8988T (cell line): ENCODE measurements at places on chromosomes 4 and X.
A peak's percentile ranks its signal among the peaks of the same experiment; 100 is the strongest.

DNA sequence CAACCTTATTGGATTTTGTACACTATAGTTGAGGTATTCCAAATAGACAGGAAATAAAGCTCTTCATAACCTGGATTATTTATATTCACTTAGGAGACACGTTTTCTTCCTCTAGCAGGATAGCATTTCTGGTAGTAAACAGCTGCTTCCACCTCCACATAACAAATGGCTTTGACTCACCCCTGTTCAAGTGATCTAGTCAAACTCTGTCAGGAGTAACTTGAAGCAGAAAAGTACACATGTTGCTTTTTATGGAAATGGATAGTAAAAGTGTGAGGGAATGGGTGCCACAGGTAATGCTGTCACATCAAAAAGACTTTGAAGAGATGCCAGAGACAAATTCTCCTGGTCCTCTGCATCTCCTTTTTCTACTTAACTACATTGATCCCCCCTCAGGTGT, 258.7 kb upstream of the SLC7A11 start:
- DNase-seq = no peak

DNA sequence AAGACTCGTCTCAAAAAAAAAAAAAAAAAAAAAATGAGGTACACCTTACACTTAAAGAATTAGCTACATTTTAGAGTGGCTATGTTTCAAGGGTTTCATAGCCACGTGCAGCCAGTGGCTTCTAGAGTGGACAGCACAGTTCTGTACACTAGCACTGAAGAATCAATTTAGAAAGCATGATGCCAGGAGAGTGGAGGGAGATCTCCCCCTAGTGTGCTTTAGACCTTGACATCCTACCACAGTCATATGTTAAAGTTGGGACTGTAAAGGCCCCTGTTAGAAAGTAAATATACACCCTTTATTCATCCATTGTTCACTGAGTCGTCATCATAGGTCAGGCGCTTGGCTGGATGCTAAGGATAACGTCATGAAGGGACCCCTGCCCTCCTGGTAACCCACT, 179.4 kb downstream of the QDPR start:
- no peak for DNase-seq

DNA sequence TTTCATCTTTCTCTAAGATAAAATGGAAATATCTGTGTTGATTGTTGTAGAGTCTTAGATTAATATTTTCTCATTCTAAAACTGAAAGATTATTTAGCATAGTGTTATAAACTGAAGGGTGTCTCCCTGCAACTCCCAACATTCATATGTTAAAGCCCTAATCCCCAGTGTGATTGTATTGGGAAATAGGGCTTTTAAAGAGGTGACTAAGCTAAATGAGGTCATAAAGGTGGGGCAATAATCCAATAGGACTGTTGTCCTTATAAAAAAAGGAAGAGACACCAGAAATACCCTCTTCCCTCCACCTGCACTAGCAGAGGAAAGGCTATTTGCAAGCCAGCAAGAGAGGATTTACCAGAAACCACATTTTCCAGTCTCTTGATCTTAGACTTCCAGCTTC, 1626.4 kb downstream of the C4orf33 start:
- no peak for DNase-seq

DNA sequence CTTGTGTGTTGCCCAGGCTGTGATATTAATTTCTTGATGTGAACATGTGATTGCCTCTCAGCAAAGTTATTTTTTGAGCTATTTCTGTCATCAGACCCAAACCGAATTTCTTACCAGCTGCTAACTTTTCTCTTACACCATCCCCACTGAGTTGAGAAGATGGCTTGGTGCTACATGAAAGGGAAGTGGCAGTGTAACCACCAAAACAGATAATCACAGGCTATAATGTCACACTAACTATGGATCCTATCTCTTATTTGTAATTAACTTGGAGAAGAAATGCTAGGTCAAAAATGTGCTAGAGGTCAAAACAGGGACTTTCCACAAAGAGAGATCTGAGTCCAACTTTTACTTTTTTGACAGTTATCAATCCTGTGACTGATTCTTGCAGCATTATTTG, 43.8 kb downstream of the ELOVL6 start:
- no peak for DNase-seq

DNA sequence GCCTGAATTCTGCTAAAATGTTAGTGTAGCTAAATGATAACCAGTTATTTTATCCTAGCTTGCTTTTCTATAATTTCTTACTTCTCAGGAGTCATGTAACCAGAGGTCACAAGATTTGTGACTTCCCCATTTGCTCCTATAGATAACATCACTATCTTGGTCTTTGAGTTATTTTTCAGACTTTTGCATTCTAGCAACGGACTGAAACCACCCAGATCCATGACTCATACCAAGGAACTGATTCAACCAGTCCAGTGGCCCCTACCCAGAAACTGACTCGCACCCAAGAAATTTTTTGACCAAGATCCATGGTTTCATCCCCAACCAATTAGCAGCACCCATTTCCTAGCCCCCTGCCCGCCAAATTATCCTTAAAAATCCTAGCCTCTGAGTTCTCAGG, 50.0 kb downstream of the IQCM start:
- no peak for DNase-seq

GRCh38 chr4:115165503-115165902, 52.1 kb upstream of the NDST4 start:
- DNase-seq = no peak

- DNase-seq = no peak
Observed at GRCh38 chrX:41308884-41309647, 24.9 kb upstream of the DDX3X start.

- no peak for DNase-seq
Observed at GRCh38 chr4:153409924-153410501, 56.1 kb upstream of the TMEM131L start.

DNA sequence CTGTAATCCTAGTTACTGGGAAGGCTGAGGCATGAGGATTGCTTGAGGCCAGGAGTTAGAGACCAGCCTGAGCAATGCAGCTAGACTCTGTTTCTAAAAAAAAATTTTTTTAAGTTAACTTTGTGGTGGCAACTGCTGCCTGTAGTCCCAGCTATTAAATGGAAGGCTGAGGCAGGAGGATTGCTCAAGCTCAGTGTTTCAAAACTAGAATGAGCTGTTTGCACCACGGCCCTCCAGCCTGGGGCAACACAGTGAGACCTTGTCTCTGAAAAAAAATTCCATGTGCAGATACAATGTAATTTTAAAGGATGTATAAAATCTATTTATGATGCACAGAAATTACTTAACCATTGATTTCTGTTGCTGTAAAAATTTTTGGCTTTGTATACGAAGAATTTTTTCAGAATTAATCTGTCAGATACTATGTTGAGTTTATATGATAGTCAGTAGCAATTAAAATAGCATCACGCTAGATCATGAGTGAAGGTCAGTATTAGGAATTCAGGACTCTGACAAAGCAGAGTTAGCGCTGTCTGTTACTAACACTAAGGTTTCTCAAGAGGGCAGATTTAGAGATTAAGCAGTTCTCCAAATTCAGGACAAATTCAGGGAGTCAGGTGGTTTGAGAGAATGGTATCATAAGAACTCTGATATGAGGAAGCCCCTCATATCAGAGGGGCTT, 8.3 kb upstream of the AGA start:
- no peak for DNase-seq

DNA sequence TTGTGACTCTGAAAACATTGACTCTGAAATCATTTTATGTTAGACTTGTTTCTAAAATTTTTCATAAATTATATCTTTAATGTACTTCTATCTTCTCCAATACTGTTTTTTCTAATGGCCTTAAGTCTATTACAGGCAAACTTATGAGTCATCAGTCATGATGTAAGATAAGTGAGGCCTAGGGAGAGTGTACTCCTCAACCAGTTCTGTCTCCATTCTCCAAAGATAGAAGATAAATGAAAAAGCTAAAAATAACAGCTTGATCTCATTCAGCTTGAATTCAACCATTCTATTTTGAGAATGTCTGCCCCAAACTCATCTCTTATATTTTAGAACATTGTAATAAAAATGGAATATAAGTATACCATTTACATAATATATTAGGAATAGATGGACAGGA, 34.5 kb downstream of the STBD1 start:
- no peak for DNase-seq

DNA sequence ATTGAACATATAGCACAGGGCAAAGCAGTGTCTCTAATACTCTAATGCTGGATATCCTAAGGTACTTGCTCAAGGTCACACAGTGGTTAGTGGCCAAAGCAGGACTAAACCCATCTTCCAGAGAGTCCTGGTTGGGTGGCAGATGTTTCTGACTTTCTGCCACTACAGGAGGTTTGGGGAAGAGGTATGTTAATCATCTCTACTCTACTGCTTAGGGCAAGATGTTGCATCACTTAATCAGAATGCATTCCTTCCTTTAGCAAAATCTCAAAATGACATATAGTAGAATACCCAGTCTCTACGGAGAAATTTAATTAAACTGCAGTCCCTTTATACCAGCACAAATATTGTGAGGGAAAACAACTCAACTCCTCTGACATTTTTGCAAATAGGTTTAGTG, 190.7 kb upstream of the FAM241A start:
- DNase-seq = no peak

- DNase-seq = peak; percentile 54
Observed at GRCh38 chrX:119398974-119399771, at the start of gene SLC25A43. TSS of gene SLC25A43 (plus strand) at chrX:119399336. CDS start at chrX:119399404, 68 bp downstream.

- no peak for DNase-seq
Observed at GRCh38 chr4:105541420-105541819, 11.0 kb upstream of the ARHGEF38 start.

GRCh38 chr4:149057594-149057993, 615.4 kb upstream of the NR3C2 start:
- no peak for DNase-seq

DNA sequence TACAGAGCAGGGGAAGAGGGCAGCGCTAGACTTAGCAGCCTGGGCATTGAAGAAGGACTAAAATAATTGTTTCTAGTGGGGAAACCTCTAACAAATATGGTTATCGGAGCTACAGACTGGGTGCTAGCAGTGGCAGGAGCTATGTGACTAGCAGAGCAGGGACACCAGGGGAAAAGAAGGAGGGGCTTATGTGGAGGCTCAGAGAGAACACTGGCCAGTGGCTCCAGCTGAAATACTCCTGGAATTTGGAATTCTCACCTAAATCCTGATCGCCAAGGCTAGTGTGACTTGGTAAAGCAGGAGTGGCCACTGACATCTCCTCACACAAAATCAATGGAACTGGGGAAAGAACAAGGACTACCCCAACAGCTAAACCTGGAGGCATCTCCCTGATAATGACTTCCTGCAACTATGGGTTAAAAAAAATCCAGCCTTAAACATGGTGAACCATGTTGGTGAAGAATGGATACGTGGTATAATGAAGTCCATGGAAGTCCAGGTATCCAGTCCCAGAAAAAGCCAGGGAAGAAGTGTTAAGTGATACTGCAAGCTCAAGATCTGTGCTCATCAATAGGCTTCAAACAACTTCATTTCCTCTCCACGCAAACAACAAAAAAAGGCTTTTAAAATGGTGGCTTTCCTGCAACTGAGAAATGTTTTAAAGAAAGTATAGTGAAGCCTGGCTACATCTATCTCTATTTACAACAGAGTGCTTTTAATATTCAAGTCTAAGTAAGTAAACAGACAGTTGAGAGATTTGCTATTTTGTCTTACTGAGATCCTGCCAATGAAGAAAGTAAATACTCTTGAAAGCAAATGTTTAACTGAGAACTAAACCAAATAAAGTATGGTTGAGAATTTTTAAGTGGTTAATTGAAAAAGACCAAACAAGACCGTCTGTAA, 1.8 kb downstream of the TAPT1 start:
- DNase-seq = no peak

- no peak for DNase-seq
Observed at GRCh38 chrX:119424999-119425398, 25.9 kb downstream of the SLC25A43 start.

- peak; percentile 81 for DNase-seq
Observed at GRCh38 chr4:1683736-1684505, at the start of gene FAM53A. TSS of gene FAM53A (minus strand) at chr4:1684313. CDS start at chr4:1668741, 15,572 bp downstream.

DNA sequence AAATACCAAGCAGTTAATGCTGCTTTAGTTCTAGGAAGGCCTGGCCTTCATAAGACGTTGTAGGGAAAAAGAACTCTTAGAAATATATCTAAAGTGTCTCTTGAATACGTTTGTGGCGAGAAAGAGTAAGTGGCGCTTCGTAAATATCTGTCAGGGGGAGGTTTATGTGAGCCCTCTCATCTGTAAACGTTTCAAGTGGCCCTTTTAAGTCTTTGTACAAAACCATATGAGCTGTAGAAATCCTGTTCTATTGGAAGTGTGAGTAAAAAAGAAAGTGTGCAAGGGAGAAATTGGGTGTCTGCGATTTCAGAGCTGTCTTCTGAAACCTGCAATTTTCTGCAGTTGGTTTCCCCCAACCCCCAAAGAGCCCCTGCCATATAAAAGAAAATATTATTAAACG, 8.6 kb upstream of the INTU start:
- DNase-seq = no peak

- DNase-seq = no peak
Observed at GRCh38 chrX:105109936-105110335, 110.6 kb downstream of the TEX13A start.

DNA sequence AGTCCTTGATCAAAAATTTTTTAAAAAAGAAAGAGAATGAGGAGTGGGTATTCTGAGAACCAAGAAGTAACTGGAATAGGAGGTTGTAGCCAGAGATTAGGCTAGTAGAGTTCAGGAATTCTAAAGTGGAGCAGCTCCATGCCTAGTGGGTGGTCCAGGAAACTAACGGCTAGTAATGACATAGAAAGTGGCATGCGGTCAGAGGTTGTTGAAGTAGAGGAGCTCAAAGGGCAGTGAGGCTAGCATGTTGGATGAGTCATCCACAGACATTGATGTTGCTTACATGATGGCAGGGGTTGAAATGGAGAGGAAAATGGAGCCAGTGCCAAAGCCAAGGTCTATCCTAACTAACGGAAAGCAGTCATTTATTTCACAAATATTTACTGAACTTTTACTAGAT, 42.1 kb downstream of the TEX13B start:
- no peak for DNase-seq

- peak; percentile 44 for DNase-seq
Observed at GRCh38 chrX:53048169-53049126, at the start of gene GPR173. TSS of gene GPR173 (plus strand) at chrX:53048789. CDS start at chrX:53076622, 27,833 bp downstream.

DNA sequence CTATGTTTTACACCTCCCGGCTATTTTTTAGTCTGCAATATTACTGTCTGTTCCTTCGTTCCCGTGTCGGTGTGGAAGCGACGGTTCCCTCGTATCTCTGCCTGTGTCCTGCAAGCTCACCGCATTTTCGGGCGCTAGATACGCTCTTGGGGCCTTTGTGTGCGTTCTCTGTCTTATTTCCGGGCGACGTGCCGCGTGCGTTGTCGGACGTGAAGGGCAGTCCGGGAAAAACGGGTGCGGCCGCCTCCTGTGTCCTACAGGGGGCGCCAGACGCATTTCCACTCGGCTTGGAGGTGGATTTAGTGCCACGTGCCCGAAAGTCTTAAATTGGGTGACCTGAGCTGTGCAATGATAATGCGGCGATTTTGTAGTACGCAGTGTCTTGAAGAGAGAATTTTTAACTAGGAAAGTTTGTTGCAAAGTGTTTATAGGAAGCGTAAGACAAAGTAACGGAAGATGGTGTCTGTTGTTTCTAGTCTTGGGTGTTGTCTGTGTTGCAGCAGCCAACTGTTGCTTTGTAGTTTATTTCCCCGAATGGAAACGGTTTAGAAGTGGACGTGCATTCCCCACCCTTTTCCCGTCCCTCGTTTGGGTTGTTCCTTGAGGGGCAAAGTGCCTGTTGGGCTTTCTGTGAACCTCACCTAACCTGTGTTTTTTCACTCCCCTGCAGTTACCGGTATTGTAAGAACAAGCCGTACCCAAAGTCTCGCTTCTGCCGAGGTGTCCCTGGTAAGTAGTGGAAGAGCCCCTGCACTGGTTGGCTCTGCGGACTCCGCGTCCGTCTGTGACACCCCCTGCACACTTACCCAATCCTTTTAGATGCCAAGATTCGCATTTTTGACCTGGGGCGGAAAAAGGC, 720 bp downstream of the RPL10 start:
- DNase-seq = no peak
